ENCODE measurements at places on chromosomes 11 and 22.

- DNase-seq: no peak
Observed at GRCh38 chr11:16787035-16787742, 48.7 kb downstream of the C11orf58 start.

GRCh38 chr11:123330071-123330470 lies 100.0 kb upstream of the GRAMD1B start:
- DNase-seq: no peak

DNA sequence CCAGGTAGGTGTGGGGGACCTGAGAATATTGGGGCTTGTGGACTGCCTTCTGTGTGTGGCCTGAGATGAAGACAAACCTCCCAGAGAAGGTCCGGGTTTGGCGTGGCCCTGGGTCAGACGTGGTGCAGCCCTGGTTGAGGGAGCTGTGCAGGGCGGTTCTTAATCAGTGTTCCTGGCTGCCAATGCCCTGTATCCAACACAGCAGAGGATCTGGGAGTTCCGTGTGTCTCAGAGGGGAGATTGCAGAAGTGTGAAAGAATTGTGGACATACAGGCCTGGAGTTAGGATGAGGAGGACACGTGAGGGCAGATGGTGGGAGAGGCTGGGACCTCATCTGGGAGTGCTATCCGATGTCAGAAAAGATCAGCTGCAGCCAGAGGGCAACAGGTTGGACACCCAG lies 102.0 kb upstream of the NECTIN1 start:
- no peak for DNase-seq

- no peak for DNase-seq
Observed at GRCh38 chr11:70666311-70666710, 268.0 kb downstream of the CTTN start.

GRCh38 chr11:78823588-78823987 lies 248.9 kb upstream of the NARS2 start:
- DNase-seq: no peak
